ENCODE measurements at places on chromosomes 3 and 15.

- DNase-seq, result no peak
Measured at GRCh38 chr3:171149526-171150116, 123.1 kb upstream of the SLC2A2 start.

DNA sequence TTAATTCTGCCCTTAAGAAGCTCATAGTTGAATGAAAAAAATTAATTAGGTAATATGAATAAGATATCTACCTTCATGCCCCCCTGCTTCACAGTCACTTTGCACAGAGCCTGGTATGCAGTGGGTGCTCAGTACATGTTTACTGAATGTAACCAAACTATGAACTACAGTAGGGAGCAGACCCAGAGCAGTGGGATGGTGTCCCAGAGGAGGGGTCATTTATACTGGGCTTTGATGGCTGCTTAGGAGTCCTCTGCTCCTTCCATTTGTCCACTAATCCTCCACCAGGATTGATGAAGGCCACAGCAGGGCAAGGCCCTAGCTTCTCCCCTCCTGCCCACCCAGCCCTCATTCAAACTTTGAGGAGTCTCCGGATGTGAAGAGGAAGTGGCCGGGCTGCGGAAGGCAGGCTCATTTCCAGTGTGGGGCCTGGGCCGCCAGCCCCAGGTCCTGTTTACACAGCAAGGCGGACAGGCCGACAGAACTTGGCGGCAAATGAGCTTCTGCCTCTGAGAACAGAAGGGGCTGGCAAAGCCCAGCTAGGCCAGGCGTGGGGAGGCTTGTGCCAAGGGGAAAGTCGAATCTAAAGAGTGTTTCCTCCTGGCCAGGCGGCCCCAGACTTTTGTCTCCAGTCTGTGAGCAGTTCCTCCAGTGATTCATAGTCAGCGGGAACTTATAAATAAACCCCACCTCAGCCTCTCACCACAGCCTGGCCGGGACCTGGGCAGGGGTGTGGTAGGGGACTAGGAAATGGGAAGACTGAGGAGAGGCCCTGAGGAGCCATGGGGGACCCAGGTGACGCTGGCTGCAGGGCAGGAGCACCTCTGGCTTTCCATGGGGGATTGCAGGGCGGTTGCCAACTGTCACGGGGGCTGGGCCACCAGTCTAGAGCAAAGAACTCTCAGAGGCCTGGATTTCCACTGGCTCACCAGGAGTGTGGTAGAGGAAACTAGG, 51.6 kb upstream of the LCTL start:
- no peak for DNase-seq

DNA sequence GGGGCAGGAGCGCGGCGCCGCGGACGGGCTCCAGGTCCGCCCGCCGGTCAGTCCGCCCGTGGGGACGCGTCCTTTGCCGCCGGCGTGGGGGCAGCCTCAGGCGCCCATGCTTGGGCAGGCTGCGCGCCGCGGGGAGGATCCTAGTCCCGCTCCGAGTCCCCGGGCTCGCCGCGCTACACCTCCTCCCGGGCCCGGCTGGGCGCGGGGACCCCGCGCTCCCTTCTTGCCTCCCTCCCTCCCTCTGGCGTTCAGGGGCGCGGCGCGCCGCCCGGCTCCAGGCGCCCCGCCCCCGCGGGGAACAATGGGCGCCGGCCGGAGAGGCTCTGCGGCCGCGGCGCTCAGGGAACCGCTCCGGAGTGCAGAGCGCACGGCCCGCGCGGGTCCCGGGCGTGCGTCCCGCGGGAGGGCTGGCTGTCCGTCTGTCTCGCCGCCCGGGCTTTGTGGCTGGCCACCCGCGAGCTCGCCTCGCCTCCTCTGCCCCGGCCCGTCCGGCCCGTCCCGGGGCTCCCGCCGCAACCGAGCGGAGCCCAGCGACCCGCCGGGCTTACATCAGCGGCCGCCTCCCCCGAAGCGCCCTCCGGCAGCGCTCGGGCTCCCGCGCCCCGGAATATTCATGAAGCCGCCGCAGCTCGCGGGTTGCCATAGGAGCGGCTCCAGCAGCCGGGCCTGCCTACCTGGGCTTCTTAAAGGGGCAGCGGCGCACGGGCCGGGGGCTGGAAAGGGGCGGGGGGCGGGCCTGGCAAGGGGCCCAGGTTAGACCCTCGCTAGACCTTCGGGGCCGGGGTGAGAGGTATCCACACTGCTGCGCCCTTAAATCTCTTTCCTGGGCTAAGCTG, at the start of gene HCN4:
Gene HCN4 (minus strand): TSS at position 658 of the 836 bp plus-strand sequence. CDS start 688 bp downstream, outside the sequence.
- no peak for DNase-seq

GRCh38 chr3:58625196-58625824, 41.3 kb downstream of the FAM3D start:
- no peak for DNase-seq

- DNase-seq, result no peak
Measured at GRCh38 chr3:50610992-50611463, 546 bp downstream of the CISH start.

DNA sequence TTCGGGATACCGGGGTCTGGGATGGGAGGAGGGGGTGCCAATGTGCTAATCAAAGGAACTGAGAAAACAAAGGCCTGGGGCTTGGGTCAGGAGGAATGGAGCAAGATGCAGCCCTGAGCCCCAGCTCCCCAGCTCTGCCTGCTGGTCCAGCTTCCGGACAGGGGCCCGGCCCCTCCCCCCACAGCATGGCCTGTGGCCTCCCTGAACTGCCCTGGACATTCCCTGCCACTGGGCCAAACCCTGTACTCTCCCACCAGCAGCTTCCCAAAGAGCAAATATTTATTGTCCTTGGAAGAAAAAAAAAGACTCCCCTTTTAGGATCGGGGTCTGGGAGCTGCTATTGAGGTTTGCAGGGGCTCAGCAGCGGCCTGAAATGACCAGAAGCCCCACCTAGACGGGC, 5.7 kb upstream of the MYL3 start:
- DNase-seq, result no peak
